ENCODE measurements at places on chromosomes 16 and 17. TPM values are rescaled to one million over a fixed set of nuclear protein-coding genes. Genes with fewer than 3 reads are reported as not detected.

- DNase-seq: no peak
Observed at GRCh38 chr16:79476580-79476979, 124.0 kb downstream of the MAF start.

DNA sequence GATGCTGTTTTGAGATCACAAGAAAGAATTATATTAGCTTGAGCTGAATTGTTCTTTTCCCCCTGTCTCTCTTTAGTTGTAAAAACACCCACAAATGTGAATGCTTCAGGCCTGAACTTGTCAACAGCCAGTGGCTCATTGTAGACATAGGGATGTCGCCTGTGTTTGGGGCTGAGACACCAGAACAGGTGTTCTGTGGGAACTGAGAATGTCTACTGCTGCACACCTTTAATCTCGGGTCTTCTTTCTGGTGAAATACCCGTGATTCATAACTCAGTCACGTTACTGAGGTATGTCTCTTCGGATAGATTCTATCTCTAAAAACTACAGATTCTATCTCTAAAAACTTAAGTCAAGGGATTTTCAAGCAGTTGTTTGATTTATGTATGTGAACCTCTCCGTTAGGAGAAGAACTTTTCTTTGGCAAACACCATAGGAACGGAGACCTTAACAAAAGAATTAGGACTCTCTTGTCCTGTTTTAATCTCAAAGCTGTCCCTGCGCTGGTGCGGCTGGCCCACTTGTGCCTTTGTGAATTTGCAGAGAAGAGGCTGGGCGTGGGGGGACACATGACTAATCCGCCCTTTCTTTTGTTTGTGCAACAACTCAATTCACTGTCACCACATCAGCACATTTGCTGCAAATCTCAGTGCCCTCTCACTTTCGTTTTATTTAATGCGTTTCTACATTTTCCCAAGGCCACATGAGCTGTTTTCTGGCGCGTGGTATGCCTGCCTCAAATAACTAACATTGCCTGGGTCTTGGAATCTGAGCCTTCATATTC is 643.0 kb downstream of the MAF start:
- no peak for DNase-seq

DNA sequence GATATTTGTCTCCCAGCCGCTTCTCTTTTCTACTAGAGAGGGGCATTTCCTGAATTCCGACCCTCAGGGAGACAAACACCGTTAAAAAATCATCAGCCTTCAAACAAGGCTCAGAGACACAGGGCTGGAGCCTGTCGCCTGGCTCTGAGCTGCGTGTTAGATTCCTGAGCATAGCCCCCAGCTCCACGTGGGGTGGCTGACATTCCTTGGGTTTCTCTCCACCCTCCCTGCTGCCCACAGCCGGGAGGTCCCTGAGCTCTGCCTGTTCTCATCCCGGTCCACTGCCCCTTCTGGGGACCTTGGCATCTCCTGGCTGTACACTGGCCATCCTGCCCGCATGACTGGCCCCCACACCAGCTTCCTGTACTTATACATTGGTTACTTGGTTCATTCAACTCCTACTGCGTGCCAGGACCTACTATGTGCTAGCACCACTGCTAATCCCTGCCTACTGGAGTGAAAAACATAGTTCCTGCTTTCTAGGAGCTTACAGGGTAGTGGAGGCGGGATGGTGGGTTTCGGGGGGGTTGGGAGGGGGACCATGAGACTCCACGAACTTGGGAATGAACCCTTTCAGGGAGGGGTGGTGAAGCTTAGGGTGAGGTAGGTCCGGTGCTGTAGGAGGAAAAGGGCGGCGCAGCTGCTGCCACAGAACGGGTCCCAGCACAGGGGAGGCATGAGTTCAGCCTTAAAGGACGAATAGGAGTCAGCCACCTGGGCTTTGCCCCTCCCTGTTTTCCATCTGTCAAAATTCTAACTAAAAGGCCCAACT is 52.1 kb upstream of the TMEM132E start:
- no peak for DNase-seq

The ABCA9 gene
- under 0.01 TPM for total RNA-seq
